NCI-H748 treated with DMSO at 0.1 percent for 48 hours (cell line): ENCODE measurements at places on chromosomes 2 and 18.
A peak's percentile ranks its signal among the peaks of the same experiment; 100 is the strongest.

- DNase-seq, result peak; percentile 18
Measured at GRCh38 chr2:173962583-173963110, 2.5 kb downstream of the SP3 start.

- no peak for DNase-seq
Measured at GRCh38 chr2:11467129-11467649, 1.2 kb upstream of the E2F6 start.

DNA sequence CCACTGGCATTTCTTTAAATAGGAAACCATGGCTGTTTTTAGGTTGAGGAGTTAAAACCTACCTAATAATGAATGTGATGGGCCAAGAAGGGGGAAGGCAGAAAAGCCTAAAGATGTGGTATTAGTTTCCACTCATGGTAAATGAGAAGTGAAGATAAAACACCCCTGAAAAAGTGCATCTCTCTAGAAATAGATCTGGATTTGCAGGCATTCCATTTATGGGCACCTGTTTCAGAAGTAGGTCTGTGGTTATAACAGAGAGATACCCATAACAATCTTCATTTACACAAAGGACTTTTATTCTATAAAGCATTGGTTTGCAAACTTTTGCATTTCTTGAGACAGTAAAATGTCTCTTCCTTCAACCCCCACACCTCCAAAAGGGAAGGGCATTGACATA lies 62.1 kb downstream of the PRKCE start:
- DNase-seq, result no peak

- DNase-seq, result peak; percentile 33
Measured at GRCh38 chr2:240840435-240841060, 20.5 kb upstream of the KIF1A start.

DNA sequence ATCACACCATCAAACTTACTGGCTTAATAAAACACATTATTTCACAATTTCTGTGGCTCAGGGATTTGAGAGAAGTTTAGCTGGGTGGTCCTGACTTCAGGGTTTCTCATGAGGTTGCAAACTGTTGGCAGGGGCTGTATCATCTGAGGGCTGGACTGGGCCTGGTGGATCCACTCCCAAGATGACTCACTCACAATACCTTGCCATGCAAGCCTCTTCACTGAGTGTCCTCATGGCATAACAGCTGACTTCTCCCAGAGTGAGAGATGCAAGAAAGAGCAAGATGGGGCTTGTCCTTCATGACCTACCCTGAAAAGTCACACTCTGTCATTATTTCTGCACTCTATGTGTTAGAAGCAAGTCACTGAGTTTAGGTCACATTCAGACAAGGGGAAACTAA lies 73.8 kb downstream of the AQP4 start:
- DNase-seq, result no peak

DNA sequence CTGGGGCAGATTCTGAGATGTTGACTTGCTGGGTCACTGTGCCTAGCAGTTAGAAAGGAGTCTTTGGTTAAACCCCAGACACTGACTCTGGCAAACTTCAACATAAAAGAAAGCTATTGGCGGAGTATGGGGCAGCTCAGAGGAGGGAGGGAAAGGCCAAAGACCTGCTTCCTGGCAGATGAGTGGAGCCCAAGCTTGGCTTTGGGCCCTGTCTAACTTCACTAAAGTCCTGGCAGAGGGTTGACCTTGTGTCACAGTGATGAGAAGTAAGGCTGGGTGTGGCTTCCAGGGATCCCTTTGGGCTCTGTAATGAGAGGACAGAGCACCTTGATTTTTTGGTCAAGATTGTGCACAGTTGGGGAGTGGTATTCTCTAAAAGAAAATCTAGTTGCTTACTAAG lies 129.8 kb upstream of the SEC11C start:
- DNase-seq, result no peak

- no peak for DNase-seq
Measured at GRCh38 chr18:23354625-23355024, 98.5 kb upstream of the RIOK3 start.
